Stimulated activated CD4-positive, alpha-beta T cell treated with anti-CD3 and anti-CD28 coated beads, Interleukin-1b, Interleukin-23, amount 100 ng/mL, for 4 hours (primary cell): ENCODE measurements at places on chromosomes 5 and 9.

DNA sequence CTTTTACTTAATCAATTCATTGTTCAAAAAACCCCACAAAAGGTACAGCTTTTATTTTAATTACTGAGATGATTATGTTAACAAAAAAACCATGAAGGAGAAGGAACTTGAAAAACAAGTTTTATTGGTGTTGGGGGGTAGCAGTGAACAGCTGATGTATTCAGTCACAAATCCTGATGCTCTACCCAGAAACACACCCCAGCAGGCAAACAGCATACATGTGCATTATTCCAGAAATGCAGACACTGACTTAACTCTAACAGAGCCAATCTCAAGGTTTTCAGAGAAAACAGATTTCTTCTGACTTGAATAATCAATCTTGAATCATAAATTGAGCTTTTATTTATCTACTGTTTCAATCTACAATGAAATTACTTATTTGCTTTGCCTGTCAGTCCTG lies 175.2 kb downstream of the ZSWIM6 start:
- no peak for DNase-seq

GRCh38 chr9:70156729-70157128 lies 102.0 kb upstream of the SMC5 start:
- no peak for DNase-seq

DNA sequence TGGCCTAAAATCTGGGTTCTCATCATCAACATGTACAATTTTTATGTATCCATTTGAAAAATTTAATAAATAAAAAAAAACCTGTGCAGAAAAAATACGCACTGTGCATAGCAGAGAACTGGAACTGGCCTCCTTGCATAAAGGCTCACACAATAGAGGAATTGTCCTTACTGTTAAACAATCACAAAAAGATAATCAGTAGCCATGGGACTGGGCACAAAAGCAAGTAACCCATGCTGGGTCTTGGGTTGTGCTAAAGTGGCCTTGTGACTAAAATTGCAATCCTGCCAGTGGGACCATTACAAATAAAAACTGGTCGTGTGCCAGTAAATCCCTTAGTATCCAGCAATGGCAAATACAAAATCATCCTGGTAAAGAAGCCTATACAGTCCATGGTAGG lies 1646.6 kb downstream of the MAT2B start:
- DNase-seq: no peak

DNA sequence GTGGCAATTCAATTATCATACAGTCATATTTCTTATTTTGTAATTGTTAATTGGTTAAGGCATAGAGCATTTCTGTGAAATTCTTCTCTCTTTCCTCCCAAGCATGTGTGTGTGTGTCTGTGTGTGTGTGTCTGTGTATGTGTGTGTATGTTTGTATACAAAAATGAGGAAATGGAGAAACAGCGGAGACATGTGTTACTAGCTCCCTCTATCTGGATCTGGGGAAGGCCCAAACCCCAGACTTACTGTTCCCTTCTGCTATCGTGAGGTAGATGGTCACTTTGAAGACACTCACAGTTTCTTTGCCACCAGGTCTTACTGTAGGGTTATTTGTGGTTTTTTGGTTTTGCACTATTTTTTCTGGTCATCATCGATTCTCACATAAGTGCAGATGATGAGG lies 11.4 kb upstream of the C5orf63 start:
- DNase-seq: no peak
